NCI-H1694 (cell line): ENCODE measurements at places on chromosomes 7 and 10.
A peak's percentile ranks its signal among the peaks of the same experiment; 100 is the strongest.

DNA sequence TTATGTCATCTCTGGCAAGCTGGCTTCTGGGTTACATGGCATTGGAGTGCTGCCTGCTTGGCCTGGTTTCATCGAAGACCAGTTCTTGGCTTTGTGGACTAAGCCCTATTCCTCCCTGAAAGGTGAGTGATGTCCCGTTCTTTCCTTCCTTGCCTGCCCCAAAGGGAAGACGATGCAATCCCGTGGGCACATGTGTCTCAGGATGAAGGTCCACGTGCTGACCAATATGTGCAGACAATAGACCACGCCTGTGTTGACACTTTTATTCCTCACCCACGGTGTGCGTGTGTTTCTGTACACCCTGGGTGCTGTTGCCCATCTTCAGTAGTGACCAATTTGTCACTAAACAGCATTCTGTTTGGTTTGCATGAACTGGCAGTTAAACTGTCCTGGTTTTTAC lies 28.6 kb upstream of the SHH start:
- DNase-seq, result no peak

DNA sequence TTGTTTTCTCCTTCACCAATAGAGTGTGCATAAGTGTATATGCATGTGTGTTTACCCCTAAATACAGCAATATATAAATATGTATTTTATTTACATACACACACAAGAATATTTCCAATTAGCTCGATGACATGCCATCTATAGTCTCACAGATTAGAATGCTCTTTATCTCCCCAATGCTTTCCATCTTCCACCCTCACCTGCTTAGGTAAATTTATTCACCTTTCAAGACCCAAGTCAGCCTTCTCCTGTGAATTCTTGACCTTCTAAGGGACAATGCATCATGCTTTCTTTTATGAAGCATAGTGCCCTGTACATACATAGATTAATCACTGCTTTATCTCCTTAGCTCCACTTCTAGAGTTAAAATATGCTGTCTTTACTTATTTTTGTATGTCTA lies 49.7 kb downstream of the SEMA3A start:
- DNase-seq, result no peak

GRCh38 chr10:122294511-122295450 lies 23.7 kb downstream of the BTBD16 start:
- no peak for DNase-seq

GRCh38 chr7:110317541-110318265 lies 773.2 kb upstream of the LRRN3 start:
- DNase-seq, result no peak

GRCh38 chr7:69823151-69823744 lies 225.0 kb downstream of the AUTS2 start:
- DNase-seq, result no peak

- DNase-seq, result no peak
These were observed 338.2 kb downstream of the TCERG1L start for GRCh38 chr10:130973127-130973839.

DNA sequence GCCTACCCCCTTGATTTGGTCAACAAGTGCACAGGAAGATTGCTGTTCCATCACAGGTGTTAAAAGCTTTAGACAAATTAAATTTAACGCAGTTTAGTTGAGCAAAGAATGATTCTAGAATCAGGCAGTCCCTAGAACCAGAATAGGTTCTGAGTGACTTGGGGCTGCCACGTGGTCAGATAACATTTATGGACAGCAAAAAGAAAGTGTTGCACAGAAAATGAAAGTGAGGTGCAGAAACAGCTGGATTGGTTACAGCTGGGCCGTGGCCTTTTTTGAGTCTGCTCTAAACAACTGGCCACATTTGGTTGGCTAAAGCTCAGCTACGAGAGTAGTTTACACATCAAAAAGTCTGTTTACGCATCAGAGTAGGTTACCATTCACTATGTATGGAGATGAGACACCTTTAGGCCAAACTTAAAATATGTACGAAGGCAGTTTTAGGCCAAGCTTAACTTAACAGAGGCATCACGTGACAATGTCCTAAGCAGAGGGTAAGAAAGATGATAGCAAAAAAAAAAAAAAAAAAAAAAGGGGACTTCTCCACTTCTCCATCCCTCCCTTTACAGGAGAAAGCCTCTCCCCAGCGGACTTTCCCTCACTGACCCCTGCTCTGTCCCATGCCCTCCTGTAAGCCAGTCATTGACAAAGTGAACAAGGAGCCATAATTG lies 133.2 kb upstream of the PRR15 start:
- no peak for DNase-seq

GRCh38 chr7:101373812-101374614 lies 11.3 kb downstream of the COL26A1 start:
- DNase-seq, result no peak

GRCh38 chr10:32943854-32944661 lies 14.0 kb downstream of the ITGB1 start:
- no peak for DNase-seq

- DNase-seq, result no peak
These were observed 2.6 kb downstream of the CAMK2B start for GRCh38 chr7:44322631-44323363.

- no peak for DNase-seq
These were observed 43.1 kb upstream of the TMEM273 start for GRCh38 chr10:49231086-49231820.

- no peak for DNase-seq
These were observed 6.9 kb upstream of the ELFN1 start for GRCh38 chr7:1663223-1663622.

DNA sequence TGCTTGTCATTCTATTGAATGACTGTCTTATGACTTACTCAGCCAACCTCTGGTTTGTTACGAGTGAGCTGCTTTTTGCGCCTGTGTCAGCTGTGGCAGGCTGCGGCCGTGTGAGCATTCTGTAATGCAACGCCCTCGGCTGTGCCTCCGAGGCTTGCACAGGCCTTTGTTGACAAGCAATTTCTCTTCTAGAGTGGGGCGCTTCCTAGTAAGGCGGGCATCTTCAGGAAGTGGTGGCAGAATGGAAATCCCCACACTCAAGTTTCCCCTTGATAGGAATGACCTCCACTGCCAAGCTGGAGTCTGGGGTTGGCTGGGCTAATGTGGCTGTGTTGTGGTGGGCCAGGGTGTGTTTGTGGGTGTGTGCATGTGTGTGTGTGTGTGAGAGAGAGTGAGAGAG lies 20.2 kb upstream of the TMEM178B start:
- no peak for DNase-seq

DNA sequence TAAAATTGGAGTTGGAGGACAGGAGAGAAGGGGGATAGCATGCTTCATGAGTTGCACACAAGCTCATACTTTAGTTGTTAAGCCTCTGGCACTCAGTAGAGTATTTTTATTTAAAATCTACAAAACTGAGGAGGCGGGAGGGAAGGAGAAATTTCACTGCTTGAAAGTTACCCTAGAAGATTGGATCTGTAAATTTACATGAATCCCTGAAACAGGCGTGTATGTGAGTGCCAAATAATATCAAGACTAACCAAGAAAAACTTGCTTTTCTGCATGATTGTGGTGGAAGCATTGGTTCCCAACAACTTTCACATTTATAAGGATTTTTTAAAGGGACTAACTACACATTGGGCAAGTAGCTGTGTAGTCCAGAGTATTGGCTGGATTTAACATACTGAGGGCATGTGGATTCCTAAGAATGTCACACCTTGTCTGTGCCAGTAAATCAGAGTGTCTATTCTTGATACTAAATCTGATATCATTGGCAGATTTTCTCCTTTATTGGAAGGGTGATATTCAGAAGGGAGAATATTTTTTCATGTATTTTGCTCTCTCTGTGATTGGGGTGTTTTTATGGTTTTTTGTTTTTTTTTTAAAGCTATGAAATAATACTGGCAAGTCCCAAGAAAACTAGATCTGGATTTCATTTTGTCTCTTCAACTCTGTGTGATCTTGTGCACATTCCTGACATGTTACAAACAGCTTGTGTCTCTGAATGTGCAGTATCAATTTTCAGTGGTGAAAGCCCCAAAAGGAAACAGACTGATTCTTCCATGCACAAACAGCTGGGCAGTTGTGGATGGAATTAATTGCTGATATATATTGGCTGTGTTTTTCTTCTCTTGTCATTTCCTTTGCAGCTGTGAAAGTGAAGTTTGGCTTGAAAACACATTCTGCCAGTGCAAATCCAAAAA lies 67.2 kb downstream of the ADD3 start:
- no peak for DNase-seq

- no peak for DNase-seq
These were observed 69.0 kb downstream of the ADD3 start for GRCh38 chr10:110076559-110077318.

DNA sequence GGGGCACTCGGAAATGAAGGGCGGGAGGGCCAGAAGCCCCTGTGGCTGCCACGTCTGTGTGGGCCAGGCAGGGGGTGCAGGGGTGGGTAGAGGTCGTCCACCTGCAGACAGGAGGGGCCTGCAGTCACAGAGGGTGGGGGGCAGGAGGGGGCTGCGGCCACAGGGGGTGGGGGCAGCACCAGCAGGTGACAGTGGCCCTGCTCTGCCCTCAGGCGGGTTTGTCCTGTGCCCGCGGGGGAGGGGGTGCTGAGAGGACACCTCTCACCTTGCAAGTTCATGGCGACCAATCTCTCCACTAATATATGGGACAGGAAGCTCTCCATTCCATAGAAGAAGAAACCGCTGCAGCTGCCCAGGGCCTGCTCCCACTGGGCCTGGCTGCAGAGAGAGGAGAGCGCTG lies 26.6 kb upstream of the NKX6-2 start:
- DNase-seq, result no peak

GRCh38 chr7:114368492-114368891 lies 46.1 kb upstream of the FOXP2 start:
- no peak for DNase-seq

GRCh38 chr7:117229350-117229749 lies 93.5 kb downstream of the WNT2 start:
- DNase-seq, result peak; percentile 51

- DNase-seq, result no peak
These were observed 68.0 kb downstream of the PIP4K2A start for GRCh38 chr10:22646388-22646853.

- DNase-seq, result no peak
These were observed 690.2 kb downstream of the NRG3 start for GRCh38 chr10:82565197-82565575.

DNA sequence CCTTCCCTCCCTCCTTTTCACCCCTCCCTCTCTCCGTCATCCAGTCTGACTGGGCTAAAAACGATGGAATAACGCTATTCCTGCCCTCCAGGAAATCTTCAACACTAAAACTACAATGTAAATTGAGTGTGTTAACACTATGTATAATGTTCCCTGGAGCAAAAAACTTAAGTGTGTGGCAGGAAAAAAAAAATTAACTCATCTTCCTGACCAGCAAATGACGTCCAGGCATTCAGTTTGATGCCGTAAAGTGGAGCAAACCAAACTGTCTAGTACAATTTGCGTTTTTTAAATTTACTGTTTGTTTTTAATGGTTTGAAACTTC lies 545 bp upstream of the MTPN start:
- DNase-seq, result no peak

- no peak for DNase-seq
These were observed 342.9 kb downstream of the CALN1 start for GRCh38 chr7:72069263-72069662.

DNA sequence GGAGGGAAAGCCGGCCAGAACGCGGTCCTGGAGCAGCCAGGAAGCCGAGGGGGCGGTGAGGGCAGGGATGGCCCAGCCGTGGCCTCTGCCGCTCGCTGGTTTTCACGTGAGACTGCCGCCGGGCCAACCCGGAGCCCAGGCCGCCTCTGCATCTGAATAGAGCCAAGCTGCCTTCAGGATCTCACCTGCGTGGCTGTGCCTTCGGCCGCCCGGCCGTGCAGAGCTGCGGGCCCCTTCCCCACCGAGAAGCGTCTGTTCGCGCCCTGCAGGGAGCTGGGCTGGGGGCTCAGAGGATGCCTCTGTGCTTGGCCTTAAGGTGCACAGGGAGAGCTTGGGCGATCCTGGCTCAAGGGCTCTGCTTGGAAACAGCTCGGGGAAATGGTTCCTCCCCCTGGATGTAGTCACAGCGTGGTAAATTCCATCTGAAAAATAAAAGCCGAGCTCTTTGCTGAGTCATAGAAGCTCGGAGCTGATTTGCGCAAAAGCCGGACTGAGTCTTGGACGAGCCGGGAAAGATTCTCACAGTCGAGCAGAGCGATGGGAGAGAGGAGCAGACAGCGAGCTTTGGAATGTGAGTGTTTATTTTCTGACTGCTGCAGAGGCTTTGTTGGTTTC lies at the start of gene JAKMIP3:
JAKMIP3 (plus strand) TSS at position 456 of the 615 bp plus-strand sequence. CDS start 38,863 bp downstream, outside the sequence.
- DNase-seq, result no peak

DNA sequence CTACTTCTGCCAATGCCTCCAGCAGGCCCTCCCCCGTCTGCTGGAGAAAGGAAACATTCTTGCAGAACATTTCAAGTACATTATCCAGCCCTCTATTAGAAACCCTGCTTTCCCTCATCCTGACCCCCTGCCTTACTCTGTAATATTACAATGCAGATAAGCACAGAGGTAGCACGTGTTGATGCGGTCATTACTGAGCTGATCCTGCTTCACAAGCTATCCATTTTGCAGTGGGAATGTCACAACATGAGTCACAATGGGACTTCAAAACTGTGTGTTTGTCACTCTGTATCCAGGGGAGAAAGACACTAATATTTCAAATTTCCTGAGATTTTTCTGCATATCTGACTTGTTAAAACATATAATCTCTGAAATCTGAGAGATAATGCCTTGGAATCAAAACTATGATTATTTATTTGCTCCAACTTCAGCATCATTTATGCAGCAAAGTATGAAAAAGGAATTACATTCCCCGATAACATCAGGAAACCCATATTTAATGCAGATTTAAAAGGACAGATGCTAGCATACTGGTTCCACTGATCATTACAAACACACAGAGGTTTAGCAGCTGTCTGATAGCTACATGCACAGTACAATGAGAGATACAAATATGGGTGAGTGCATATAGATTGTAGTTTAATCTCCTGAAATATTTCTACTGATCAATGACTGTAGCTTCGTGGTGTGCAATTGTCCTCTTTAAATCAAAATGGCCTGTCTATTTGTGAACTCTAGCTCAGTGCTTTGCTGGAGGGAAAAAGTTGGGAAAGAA lies 239.7 kb downstream of the SORCS3 start:
- no peak for DNase-seq

DNA sequence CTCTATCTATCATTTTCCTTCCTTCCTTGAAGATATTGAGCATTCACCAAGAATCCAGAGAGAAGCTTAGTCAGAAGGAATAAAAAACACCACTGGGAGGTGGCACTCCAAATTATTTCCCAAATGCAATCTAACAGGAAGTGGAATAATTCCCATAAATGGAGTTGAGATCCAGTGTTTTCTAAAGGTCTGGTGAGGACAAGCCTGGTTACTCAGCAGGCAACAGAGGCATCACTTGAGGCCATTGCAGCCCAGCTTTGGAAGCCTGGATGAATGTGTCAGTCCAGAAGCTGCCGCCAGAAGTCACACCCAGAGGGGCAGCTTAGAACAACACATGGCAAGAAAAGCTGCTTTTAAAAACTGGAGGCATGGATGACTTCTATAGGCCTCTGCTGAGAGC lies 288.9 kb upstream of the KLF6 start:
- DNase-seq, result no peak
